ENCODE measurements at places on chromosomes 16 and 17.

GRCh38 chr17:11950771-11951519 is 46.3 kb downstream of the ZNF18 start:
- no peak for DNase-seq

DNA sequence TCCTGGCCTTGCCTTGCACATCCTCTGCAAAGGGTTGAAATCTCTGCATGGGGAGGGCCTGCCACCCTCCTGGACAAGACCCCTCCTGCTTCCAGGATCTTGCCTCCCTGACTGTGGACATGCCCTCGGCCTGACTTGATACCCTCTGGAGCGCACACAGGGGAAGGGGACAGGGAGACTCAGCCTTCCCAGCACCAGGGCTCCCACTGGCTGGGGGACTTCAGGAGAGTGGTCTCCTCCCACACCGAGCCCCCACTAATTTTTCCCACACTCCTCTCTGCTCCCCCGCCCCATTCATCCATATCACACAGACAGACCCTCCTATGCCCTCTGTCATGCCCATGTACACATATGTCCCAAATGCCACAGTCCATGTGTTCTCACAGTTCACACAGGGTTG is 14.3 kb downstream of the SGCA start:
- DNase-seq = no peak

DNA sequence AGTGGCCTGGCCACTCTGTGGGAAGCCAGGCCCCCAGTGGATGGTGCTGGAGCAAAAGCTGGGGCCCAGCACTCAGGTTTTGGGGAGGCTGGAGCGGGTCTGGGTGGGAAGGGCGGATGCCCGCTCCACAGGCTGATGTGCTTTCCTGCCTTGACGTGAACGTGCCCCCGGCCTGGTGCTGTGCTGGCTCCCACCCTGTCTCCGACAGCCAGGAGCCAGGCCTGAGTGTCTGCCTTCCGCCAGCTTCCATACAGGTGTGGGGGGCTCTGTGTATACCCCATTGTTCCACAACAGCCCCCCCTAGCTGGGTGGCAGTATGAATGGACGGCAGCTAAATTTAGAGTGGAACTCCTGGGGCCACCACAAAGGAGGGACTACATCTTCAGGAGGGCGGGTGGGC is 20.0 kb downstream of the HIC1 start:
- DNase-seq = no peak

DNA sequence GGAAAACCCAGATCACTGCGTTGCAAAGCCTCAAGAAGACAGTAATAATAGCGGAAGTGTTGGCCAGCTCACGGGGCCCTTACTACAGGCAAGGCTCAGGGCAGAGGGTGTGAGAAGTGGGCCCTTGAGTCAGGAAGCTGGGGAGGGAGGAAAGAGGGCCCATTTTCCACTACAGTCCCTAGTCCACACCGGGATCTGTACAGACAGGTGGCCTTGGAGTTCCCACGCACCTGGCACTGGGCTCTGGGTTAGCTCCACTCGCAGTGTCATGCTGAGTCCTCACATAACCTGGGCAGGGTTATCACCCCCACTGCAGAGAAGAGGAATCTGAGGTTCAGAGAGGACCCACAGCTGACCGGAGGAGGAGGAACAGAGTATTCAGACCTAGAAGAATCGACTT is 16.8 kb upstream of the MTSS2 start:
- DNase-seq = no peak

GRCh38 chr17:43540821-43541674 is 5.1 kb downstream of the ETV4 start:
- no peak for DNase-seq

- no peak for DNase-seq
Measured at GRCh38 chr17:2708585-2709182, 2.9 kb downstream of the CLUH start.

DNA sequence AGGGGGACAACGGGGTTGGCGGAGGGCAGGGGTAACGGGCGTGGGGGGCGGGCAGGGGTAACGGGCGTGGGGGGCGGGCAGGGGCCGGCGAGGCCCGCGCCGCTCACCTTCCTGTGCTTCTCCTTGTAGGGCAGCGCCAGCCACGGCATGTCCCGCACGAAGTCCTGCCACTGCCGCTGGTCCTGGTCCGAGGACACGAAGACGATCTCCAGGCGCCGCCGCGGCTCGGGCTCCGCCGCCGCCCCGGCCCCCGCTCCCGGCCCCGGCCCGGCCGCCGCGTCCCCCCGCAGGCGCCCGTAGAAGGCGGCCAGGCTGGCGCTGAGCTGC is 401 bp downstream of the NXN start:
- no peak for DNase-seq

DNA sequence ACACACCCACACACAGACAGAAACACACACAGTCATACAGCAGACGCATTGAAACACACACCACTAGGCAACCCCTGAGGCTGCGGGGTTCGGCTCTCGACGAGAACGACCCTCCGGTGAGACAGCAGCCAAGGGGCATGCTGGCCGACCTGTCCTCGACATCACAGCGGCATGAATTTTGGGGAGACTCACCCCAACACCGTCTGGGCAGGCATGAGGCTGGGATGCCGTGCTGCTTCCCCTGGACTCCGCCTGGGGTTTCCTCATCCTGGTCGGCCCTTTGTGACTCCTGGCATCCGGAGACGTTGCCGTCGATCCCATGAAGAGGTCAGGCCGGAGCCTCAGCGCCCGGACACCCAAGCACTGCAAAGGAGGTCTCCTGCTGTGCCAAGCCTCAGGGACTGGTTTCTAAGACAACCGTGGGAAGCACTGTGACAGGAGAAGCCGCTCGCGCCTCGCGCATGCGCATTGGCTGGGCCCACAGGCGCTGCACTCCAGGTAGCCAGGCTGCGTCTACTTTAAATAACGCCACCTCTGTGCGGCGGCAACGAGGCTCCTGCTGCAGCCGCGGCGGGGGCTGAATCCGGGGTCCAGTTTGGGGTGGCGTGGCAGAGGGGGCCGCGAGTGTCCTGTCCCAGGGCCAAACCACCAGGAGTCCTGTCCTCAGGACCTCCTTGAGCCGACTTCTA is 13.8 kb upstream of the KCNJ18 start:
- DNase-seq = no peak

DNA sequence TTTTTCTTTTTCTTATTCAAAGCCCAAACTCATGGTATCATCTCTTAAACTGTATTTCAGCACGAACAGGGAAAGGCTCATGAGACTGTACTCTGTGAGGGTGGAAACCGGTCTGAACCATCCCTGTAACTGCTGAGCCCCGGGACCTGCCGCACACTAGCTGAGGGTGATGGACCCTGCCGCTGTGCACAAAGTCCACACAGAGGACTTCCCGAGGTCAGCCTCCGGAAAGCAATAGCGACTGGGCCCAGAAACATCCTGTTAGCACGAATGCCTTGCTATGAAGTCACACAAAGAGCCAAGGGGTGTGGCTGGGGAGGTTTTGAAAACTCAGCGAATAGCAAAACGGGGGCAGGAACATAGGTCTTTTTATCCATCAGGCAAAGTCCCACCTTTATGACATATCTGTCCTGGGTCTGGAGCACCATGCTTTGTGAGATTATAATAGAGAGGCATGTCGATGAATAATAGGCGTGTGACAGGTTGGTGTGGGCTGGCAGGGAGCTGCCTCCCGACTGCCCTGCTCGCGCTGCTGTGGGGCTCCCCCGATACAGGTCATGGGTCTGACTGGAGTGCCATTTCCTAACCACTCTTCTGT is 33.4 kb downstream of the CDK5R1 start:
- DNase-seq = no peak

DNA sequence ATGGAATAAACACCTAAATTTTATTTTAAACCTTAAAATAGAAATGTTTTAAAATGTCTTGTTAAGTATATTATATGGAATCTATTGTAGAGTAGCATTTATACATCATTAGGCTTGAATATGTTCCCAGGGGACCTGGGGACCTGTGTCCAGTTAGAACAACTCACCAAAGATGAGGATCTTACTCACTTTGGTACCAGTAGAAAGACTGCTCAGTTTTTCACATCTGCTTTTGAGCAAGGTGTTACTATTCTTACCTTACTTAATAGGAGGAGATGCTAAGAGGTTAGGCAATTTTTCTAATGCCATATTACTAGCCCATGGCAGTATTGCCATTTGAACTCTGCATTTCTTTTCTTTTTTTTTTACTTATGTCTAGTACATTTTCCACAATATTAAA is 14.7 kb downstream of the STXBP4 start:
- no peak for DNase-seq

DNA sequence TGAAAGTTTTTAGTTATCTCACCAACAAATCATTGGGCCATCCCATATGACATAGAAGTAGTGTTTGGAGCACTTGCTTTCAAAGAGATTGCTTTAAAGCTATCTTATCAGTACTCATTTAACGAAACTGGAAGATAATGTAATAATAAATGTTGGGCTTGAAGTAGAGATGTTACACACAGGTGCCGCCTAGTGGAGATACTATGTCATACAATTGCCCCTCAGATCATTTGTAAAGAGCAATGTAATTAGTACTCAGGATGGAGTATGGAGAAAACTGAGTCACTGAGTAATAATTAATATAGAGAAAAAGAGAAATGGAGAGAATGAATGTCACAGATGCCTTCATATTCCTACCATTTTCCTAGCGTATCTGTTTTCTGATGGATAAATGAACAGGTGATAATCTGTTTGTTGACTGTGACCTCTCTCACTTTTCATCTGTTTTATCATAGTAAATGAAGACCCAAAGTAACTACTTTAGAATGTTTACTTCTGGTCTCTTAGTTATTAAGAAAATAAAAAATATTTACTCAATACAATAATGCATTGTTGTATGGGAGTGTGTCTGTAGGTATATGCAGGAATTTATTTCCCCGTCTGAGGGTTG is 80.4 kb downstream of the EFCAB5 start:
- DNase-seq = no peak

GRCh38 chr16:30840611-30841010 is 53.3 kb downstream of the BCL7C start:
- DNase-seq = no peak

GRCh38 chr17:67993998-67994361 is 2.3 kb downstream of the C17orf58 start:
- DNase-seq = peak; percentile 75

GRCh38 chr16:86354641-86355513 is 155.4 kb upstream of the FOXF1 start:
- DNase-seq = no peak

- no peak for DNase-seq
Measured at GRCh38 chr17:33925649-33926048, 329.4 kb upstream of the CCL2 start.

DNA sequence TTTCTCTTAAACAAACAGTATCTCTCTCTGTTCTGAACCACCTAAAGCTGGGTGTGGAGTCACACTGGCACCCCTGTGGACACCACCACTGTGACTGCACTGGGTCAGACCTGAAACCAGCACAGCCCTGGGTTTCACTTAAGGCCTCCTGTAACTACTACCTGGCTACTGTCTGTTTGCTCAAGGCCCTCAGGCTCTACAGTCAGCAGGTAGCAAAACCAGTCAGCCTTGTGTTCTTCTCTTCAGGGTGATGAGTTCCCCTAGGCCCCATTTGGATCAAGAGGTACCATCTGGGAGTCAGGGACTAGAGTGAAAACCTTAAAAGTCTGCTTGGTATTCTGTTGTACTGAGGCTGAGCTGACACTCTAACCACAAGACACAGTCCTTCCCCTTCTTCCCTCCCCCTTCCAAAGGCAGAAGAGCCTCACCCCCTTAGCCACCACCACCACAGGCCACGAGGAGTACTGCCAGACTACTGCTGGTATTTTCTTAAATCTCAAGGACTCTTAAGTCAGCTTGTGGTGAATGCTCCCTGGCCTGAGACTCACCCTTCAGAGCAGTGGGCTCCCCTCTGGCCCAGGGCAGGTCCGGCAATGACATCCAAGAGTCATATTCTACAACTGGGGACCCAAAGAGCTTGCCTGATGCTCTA is 153.2 kb upstream of the MON1B start:
- no peak for DNase-seq

DNA sequence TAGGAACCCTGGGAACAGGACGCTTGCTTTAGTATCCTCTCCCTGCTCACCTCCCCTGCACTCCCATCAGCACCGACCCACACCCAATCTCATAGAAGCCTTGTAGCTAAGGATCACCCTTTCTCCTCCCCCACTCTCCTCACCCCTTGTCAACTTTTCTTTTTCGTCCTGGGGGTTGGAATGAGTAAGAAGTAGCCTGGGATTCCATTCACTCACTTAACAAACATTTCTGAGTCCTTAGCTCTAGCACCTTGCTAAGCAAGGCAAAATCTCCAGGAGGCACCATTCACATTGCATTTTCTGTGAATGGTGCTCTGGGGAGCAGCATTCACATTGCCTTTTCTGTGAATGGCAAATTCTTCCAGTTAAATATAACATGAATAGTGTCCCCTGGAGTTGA is 1.1 kb upstream of the PGAP3 start:
- DNase-seq = peak; percentile 73

- no peak for DNase-seq
Measured at GRCh38 chr17:71392715-71393567, 727.9 kb upstream of the SOX9 start.

- no peak for DNase-seq
Measured at GRCh38 chr17:67260170-67260987, 15.4 kb upstream of the HELZ start.

DNA sequence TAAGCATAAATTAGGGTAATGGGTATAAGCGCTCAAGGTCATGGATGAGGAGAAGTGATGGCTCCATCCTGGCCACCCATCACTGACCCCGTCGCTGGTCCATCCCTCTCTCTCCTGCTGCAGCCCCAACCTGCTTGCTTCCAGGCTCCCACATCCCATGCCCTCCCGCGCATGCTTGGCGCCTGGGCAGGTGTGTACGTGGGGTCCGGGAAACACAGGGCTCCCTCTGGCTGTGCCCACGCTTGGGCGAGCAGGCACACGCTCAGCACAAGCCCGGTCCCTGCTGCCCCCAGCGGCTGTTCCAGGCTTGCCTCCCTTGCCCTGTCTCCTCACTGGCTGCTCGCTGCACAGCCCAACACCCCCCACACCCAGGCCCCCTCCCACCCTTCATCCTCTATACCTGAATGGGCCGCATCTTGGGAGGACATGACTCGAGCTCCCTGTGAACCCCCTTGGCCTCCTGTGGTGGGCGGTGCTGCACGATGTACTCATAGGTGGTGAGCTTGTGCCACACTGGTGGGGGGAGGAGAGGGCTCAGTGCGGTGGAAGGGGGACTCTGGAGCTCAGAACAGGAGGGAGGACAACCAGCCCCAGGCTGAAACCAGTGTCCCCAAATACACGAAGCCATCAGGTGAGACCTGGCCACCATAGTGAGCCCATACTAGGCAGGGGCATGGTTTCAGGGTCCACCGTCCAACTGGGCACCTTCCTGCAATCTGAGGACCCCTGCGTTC is 4.7 kb upstream of the TPPP3 start:
- no peak for DNase-seq
